ENCODE measurements at places on chromosomes 5 and 9. TPM values are rescaled to one million over a fixed set of nuclear protein-coding genes. Genes with fewer than 3 reads are reported as not detected.

DNA sequence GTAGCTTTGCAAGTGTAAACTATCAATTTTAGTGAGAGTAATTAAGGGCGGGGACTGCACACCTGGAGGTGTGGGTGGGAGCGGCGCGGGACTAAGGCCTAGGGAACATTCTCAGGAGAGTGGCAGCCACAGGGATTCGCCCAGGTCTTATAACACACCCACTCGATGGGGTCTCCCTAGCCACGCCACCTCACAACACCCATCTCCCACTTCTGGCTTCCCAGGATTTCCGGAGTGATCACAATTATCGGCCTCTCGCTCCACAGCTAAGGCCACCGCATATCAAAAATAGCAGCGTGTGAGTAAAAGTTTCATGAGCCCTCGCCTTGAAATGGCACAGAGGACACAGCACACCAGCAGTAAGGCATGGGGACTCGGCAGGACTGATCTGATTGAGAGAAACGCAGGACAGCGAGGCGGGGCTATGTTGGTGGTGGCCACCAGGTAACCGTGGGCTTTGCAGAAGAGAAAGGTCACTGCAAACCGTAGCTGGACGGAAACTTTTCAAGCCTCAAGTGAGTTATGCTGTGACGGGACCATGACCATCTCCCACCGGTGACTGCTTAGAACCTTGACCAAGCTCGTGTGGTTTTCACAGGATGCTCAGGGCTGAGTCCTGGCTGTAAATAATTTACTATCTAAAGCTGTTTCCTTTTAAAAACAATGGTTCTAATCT, 1.1 kb upstream of the LPAR1 start:
- DNase-seq: peak; percentile 86

DNA sequence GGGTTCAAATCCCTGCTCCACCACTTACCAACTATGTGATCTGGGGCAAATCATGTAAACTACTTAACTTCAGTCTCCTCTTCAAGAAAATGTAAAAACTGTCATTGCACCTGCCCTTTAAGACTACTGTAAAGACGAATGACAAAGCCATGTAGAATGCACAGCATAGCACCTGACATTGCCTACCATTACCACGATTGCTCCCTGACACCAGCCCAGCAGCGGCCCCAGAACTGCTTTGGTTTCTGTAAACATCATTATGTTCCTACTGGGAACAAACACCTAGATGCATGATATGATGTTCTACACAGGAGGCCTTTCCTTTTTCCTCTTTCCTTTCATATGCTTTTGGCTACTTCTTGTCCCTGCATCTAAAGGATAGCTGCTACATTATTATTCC, 23.1 kb upstream of the PLPP6 start:
- no peak for DNase-seq

CER1 gene
- not detected for total RNA-seq

CDC20B gene
- total RNA-seq: not detected

TAF11L10 gene
- not detected for total RNA-seq

All from lower leg skin (tissue), 4 donors.